Natural killer cell treated with Interleukin-12 subunit alpha and Interleukin-12 subunit beta and Interleukin-15 and Interleukin-18, amount 100 ng/mL, for 72 hours (primary cell): ENCODE measurements at places on chromosomes 5 and 9.

DNA sequence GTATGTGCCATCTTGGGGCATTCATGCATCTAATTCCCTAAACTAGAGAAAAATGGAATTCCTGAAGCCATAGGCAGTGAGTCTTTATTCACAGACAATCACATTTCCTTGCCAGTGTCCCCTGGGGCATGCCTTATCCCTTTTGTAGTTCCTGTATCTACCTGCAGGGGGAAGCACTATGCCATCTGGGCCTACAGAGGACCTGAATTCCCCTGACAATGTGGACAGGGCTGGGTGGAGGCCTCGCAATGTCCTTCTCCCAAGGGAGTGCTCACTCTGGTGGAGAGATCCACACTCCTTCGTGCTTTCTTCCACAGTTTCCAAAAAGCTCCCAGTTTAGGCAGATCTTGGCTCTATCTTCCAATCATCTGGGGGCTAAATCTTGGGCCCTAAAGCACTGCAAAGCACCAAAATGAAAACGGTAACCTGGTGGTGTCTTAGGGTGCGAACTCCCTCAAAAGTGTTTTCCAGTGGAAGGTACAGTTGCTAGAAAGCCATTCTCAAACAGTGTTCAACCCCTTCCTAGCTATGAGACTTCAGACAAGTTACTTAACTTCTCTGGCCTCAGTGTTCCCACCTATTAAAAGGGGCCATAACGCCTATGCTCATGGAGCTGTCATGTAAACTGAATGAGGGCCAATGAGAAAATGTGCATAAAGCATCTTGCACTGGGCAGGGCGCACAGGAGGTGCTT lies 17.5 kb downstream of the WHRN start:
- DNase-seq = peak; percentile 73

DNA sequence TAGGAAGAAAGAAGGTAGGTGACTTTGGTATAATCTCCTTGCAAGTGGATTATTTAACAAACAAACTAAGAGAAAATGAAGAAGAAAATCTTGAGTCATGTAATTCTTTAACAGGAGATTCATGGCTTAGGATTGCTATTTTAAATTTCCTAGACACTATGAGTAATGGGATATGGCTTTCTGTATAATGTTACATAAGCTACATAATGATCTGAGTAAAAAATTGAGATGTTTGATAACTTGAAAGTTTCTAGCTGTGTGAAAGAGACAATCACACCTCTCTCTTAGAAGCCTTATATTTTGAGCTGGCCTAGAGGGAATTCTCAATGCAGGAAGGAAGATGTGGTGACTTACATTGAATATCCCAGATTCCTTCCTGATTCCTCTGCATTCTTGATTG lies 92.5 kb downstream of the CDH9 start:
- DNase-seq = no peak

DNA sequence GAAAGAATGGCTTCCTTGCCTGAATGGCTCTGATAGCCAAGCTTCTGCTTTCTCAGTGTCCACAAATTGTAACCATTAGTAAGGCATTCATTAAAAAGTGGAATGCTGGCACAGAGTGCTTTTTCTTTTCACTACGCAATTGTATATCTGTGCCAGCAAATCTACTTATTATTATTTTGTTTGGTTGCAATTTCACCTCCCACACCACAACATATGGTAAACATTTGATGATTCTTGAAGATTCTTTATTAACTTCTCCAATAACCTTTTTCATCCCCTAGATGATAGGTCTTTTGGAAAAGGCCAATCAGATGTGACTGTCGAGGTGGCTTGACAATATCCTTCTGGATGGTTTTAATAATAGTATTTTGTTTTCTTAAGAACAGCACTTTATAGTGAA lies 234.1 kb downstream of the TMEM38B start:
- DNase-seq = no peak

DNA sequence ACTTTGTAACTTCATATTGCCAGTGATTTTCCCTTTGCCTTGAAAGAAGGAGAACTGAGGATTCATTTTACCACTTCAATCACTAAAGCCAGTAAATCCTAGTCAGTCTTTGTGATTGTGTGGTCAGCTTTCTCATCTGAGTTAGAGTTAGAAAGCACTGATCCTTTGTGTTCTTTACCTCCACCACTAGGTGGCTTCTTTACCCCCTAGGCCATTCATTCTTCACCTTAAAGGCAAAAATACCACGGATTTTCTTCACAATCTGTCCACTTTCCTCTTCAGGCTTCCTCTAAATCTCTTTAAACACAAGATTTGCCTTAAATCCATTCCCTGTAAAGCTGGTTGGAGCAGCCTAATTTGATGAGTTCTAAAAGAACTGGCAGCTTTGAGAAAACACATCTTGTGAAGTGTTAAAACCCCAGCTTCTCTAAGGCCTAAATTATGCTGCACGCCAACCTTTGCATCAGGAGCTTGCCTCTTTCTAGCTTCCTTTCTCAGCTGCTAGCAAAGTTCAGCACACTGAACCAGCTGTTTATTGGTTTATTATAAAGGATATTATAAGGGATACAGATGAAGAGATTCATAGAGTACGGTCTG lies 20.4 kb downstream of the BDP1 start:
- no peak for DNase-seq

DNA sequence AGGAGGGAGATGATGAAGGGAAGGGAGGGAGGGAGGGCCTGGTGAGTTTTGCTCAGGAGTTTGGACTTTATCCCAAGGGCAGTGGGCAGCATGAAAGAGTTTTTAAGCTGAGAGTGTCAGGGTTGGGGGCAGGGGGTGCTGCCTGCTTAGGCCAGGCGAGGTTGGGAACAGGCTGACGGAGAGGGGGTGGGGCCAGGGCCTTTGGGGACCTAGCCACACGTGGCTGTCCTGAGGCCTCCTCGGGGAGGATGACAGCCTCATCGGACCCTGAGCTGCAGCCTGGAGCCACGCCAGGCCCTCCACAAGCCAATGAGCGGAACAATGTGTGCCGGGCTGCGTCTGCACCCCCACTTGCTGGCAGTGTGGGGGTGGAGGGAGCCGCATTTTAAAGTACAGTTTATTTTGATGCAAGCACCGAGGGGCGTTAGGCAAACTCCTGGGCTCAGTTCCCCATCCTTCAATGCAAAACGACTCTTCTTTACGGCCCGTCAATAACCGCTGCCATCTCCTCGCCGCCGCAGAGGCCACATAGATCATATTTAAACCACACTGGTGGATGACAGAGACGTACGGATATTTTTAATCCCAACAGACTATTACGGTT lies 5.3 kb upstream of the RXRA start:
- no peak for DNase-seq

- no peak for DNase-seq
Measured at GRCh38 chr9:27763831-27764230, 190.6 kb upstream of the C9orf72 start.

DNA sequence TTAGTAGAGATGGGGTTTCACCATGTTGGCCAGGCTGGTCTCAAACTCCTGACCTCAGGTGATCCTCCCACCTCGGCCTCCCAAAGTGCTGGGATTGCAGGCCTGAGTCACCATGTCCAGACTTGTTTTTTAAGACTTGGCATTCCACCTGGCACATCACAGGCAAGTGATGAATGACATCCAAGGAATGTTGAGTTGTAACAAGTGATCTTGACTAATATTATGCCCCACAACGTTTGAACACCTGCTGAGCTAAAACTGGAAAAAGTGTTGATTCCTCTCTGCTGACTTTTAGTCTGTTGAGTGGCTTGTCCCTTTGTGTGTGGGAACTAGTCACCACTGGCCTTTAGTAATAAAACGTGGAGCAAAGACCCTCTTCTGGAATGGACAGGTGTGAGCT lies 54.6 kb downstream of the SUB1 start:
- DNase-seq = no peak

DNA sequence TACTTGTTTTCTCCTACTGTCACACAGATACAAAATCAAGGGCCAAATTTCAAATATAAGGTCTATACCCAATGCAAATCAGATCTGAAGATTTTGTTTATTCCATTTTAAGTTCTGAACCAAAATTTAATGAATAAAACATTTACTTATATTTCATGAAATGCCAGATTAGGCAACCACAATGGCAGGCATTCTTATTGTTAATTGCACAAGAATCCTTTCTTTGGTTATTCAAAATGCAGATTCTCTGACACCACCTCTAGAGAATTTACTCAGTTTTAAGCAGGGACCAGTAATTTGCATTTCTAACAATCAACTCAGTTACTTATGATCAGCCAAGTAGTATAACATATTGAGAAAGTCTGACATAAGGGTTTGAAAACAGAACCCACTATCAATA lies 972.4 kb upstream of the ACO1 start:
- no peak for DNase-seq

GRCh38 chr9:95370064-95370463 lies 52.6 kb upstream of the FANCC start:
- no peak for DNase-seq

GRCh38 chr5:36222620-36223019 lies 19.1 kb downstream of the NADK2 start:
- DNase-seq = no peak

- DNase-seq = peak; percentile 86
Measured at GRCh38 chr9:136533775-136534157, 12.1 kb downstream of the NOTCH1 start.

DNA sequence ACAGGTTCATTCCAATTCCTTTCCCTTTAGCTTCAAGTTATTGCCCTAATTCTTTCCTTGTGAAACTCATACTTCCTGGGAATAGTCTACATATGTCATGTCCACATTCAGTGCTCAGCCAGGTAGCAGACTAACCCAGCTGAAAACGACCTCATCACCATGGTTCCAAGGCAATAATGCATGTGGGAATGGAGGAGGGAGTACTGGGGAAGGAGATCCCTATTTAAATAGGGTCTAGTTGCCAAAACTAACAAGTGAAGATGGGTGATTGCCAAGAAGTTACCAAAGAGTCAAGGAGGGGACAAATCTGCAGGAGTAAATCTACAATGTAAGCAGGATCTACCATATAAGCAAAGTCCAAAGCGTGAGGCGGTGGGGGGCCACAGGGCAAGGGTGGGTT lies 47.3 kb upstream of the MCTP1 start:
- no peak for DNase-seq

DNA sequence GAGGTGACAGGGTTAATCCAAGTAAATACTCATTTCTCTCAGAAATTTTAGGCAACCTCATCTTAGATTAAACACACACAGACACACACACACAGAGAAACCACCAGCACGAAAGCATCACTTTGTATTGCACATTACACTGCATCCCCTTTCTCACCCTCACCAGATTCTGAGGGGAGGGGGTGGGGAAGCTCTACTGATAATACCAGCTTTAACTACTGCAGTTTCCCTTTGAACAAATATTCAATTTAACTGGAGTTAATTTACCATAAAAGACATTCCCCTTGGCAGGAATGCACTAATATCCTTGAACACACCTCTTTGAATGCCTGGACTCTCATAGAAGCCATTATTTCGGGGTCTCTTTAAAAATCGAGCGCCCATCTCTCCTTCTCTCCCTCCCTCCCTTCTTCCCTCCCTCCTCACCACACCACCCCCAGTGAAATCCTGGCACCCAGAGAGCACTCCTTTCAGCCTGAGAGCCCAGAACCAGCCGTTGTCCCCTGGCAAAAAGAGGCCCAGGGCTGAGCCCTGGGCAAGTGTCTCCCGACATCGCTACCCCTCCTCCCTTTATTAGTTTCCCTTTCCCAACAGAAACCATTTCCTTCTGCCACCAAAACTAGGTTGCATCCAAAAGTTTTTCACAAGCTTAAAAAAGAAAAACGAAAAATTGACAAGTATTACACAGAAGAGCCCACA lies 2.8 kb upstream of the NFIB start:
- no peak for DNase-seq

GRCh38 chr5:130964231-130965202 lies 200.5 kb downstream of the HINT1 start:
- DNase-seq = no peak

- DNase-seq = no peak
Measured at GRCh38 chr5:161263191-161263590, 283.3 kb downstream of the GABRB2 start.

- DNase-seq = no peak
Measured at GRCh38 chr9:69397384-69398214, 72.6 kb downstream of the ENTREP1 start.

DNA sequence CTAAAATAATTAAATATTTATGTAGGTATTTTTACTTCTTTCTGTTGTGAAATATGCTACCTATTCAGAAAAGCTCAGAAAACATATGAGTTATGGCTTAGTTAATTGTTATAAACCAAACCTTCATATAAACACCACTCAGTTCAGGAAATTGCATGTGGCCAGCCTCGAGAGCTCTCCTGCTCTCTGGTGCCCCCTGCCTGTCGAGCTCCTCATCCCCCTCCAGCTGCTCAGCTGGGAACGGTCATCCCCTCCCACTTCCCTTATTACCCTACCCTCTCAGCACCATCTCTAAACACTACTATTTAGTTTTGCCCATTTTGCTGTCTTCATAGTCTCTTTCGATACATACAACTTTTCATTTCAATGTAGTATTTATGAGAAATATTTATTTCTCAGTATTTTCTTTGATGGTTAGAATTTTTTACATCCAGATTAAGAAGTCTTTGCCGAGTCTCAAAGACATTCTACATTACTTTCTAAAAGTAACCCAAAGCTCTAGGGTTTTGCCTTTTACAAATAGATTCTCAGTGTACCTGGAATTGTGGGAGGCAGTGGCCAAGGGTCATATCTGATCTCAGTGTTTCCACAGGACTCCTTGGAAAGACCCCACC lies 51.2 kb upstream of the SEMA4D start:
- peak; percentile 81 for DNase-seq

- no peak for DNase-seq
Measured at GRCh38 chr5:52875827-52876226, 88.1 kb downstream of the ITGA1 start.

DNA sequence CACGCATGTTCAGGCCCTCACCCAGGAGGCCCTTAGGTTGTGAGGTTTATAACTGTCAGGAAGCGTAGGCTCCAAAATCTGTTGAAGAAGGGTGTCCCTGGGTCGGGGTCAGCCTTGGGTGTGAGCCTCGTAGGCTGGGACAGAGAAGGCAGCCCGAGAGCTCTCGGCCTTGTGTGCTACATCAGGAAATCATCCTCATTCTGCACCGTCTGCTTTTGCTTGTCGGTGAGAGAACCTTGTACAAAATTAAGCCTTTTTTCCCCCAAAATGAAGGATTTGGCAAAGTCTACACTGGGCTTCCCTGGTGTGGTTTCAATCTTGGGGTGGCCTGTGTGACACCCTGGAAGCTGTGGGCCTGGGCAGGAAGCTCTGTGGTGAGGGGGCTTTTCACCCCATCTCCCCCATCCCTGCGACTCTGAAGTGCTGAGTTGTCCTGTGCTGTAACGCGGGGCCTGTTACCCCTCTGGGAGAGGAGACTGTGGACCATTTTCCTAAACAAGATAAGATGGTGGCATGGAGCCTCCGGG lies 55.3 kb downstream of the AHRR start:
- DNase-seq = peak; percentile 39

- DNase-seq = no peak
Measured at GRCh38 chr5:50738864-50739263, 72.4 kb downstream of the PARP8 start.

DNA sequence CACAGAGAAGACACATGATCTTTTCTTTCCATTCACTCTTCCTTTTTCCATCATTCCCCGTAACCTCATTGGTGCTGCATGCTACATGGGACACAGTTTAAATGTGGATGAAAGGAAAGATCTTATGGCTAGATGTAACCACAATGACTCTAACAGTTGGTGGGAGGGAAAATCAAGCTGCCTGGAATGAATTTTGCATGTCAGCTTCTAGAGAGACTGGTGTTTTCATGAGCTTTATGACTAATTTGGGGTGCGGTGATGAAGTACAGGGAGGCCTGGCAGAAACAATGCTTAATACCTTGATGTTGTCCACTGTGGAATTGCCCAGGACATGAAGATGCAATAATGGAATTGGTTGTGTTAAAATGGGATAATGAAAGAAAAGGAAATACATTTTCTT lies 55.9 kb upstream of the MYO10 start:
- DNase-seq = no peak
